Right renal cortex interstitium (tissue), 3 donors: ENCODE measurements at places on chromosomes 6 and 20. TPM values are rescaled to one million over a fixed set of nuclear protein-coding genes. Genes with fewer than 3 reads are reported as not detected.

Gene DAAM2
- 29.2 TPM for polyA plus RNA-seq

Gene MLIP
- 0.94 TPM for polyA plus RNA-seq

- no peak for DNase-seq
These were observed 9.4 kb upstream of the FANCE start for GRCh38 chr6:35442693-35443092.

DNA sequence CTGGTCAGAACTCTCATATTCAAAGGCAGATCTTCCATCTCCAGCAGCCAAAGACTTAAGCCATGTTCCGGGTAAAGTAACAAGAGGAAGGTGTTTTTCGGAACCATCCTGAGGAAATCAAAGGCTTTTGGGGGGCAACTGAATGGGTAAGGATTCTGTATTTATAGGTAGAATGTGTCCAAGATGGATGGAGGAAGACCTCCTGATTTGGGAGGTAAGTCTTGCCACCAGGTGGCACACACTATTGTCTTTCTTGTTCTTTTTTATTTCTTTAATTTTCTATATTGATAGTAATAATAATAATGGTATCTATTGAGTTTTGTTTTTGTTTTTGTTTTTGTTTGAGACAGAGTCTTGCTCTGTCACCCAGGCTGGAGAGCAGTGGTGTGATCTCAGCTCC is 53.0 kb upstream of the UBR2 start:
- no peak for DNase-seq

DNA sequence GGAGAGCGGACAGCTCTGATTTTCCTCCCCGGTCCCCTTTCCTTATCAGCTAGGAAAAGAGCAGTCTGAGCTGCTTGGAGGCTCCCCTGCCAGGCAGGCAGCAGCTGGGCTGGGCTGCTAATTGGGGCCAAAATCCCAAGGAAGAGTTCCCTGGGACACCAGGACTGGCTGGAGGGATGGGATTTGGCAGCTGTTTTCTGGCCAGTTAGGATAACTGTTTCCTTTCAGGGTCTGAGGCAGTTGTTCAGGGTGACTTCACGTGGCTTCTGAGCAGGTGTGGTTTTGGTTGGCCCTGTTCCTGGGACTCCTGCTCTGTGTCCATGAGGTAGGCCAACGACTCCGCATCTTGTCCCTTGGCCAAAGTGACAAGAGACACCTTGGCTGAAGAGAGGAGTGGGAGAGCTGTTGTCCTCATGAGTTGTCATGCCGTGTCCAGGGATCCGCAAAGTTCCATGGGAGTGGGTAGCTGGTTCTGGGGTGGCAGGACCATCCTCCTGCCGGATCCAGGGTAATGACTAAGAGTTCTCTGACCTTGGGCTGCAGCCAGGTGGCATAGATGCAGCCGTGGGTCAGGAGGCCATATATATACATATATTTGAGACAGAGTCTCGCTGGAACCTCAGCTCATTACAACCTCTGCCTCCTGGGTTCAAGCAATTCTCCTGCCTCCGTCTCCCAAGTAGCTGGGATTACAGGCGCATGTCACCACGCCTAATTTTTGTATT is 21.2 kb downstream of the MRPS18A start:
- no peak for DNase-seq

DNA sequence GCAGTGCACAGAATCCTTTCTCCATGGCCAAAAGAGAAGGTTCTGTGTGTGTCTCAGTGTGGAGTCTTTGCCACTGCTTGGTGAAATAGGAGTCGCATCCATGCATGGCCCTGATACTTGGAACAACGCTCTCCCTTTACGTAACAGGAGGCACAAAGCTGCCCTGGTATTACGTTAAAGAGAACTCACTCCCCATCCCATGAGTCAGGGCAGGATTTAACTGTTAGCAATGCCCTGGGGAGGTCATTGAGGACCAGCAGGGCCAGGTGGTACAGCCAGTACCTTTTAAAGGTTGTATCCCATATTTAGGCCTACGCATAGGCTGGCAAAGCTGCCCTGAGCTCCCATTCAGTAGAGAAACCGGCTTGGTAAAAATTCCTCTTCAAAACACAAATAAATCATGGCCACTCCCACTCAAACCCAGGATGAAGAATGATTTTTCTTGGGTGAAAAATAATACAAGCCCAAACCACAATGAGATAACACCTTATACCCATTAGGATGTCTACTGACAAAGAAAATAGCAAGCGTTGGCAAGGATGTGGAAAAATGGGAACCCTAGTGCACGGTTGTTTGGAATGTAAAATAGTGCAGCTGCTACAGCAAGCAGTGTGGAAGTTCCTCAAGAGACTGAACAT is 37.1 kb downstream of the MYLK4 start:
- no peak for DNase-seq
